AG04449 (cell line): ENCODE measurements at places on chromosomes 1 and 21.

DNA sequence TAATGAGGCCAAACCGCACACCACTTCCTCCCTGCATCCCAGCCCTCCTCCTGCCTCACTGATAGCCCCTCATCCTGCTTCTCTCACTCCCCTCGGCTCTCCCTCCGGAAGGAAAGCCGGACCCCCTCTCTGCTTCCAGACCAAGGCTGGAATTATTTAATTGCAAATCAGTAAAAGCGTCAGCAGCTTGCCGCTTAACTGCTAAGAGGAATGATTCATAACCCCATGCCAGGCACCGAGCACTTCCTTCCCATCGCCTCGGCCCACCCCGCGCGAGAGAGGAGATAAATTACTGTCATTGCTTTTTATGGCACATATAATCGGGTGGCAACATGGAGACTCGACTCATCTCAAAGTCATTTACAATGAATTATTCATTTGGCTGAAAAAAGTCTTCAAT is 77.3 kb downstream of the UBIAD1 start:
- DNase-seq = no peak

GRCh38 chr1:91507328-91507727 is 6.7 kb downstream of the CDC7 start:
- no peak for DNase-seq

DNA sequence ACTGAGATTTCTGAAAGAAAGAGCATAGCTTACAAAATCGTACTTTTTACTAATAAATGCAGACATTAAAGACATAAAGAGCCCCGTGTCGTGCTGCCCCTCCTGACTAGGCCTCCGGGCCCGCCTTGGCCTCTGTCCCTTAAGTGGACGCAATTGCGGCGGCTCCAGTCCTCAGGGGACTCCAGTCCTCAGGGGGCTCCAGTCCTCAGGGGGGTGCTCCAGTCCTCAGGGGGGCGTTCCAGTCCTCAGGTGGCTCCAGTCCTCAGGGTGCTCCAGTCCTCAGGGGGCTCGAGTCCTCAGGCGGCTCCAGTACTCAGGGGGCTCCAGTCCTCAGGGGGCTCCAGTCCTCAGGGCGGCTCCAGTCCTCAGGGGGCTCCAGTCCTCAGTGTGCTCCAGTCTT is 10.6 kb upstream of the OR2M2 start:
- no peak for DNase-seq

GRCh38 chr1:54375712-54376429 is 30.3 kb downstream of the SSBP3 start:
- no peak for DNase-seq

DNA sequence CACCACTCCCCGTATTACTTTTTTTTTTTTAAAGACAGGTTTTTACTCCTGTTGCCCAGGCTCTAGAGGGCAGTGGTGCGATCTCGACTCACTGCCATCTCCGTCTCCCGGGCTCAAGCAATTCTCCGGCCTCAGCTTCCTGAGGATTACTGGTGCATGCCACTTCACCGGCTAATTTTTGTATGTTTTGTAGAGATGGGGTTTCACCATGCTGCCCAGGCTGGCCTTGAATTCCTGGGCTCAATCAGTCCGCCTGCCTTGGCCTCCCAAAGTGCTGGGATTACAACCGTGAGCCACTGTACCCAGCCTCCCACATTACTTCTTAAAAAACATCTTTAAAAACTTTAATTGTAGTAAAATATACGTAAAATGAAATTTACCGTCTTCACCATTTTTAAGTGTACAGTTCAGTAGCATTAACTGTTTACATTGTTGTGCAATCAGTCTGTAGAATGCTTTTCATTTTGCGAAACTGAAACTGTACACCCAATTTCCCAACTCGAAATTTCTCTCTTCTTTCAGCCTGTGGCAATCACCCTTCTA is 77.0 kb downstream of the ZMYM4 start:
- no peak for DNase-seq

DNA sequence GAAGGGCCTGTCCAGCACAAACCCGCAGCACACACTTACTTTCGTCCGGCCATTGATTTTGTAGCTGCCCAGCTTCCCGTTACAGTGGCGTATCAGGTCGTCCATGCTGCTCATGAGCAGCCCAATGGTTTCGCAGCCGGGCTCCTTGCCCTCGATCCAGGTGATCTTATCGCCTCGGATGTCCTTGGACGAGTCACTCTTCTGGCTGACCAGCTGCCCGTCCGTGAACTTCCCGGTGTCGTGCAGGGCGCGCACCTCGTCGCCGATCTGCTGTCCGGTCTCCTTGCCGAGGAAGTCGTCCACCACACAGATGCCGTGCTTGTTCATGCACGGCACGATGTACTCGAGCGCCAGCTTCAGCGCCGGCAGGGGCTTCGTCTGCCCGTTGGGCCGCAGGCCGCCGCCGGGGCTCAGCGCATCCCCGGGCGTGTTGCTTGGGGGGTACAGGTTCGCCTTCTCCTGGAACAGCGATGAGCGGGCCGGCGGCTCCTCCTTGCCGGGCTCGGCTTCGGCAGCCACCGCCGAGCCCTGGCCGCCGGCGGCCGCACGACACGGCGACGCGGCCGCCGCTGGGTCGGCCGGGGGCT is 1.0 kb downstream of the EGLN1 start:
- DNase-seq = no peak

GRCh38 chr1:230167419-230167852 is 100.4 kb downstream of the GALNT2 start:
- no peak for DNase-seq

DNA sequence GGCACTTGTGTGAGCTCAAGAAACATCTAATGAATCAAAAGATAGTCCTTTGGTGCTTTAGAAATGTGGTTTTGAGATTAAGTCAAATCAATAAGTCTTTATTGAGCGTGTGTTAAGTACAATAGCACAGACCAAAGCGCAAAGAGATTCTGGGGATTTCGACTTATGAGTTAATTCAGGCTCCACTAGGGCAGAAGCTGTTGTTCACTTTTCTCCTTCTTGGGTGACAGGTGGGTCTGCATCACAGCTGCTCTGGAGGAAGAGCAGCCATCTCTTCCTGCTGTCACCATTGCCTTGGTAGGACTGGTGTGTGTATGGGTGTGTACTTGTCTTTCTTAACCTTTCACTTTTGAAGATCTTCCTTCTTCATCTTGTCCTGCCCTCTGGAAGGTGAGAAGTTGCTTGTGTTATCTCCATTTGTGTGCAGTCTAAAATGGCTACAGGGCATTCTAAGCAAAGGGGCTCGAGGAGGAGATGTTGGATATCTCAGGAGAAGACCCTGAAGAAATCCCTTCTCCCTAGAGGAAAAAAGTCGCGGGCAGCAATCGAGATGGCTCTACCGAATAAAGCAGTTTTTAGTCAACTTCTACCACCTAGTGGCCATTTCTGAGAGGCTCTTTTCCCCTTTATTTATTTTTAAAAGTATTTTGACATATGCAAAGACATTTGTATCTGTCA is 22.9 kb upstream of the DISC1 start:
- DNase-seq = no peak

- DNase-seq = no peak
These were observed 12.5 kb downstream of the TRAF3IP3 start for GRCh38 chr1:209768354-209768774.
